ENCODE measurements at places on chromosomes 12 and 14.

DNA sequence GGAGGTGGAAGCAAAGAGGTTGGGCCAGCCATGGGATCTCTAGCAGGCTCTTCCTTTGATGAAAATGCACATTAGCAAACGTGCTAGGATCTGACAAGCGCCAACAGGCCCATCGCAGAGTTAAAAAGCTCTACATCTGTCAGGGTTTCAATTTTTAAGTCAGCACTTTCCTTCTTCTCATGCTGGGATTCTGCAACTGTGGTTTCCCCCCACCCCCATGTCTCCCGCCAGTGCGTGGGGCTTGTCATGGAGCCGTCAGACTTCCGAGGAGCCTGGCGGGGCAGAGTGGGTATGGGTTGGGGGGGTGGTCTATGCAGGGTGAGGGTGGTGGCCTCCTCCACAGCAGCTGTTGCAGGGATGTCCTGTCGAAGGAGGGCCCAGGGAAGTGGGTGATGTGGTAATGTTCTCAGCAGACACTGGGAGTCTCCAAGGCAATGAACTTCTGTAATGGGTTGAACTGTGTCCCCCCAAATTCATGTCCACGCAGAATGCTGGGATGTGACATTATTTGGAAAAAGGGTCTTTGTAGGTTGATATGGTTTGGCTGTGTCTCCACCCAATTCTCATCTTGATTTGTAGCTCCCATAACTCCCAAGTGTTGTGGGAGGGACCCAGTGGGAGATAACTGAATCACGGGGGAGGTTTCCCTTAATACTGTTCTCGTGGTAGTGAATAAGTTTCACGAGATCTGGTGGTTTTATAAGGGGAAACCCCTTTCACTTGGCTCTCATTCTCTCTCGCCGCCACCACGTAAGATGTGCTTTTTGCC lies 115.2 kb upstream of the MAP1LC3B2 start:
- no peak for DNase-seq

GRCh38 chr12:131751335-131751734 lies 40.4 kb downstream of the SFSWAP start:
- DNase-seq = no peak

- no peak for DNase-seq
Observed at GRCh38 chr14:55221186-55221585, 29.8 kb upstream of the DLGAP5 start.

DNA sequence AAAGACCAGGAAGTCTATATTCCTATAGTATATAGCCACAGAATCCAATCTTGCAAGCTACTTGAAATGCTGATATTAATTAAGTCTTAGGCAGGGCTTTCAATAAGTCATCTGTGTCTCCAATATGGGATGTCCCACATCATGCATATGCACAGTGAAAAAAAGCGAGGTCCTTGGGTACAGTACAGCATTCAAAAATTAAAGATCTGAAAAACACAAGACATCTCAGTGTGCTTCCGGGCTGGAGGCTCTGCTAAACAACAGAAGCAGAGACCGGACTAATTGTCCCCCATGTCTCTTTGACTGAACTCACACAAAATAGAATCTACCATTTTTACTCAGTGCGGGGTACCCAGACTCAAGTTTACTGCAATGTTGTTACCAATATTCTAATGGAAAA lies 156.0 kb downstream of the DAD1 start:
- no peak for DNase-seq

GRCh38 chr12:43740511-43741100 lies 18.0 kb downstream of the PUS7L start:
- DNase-seq = no peak

Data from stimulated activated CD4-positive, alpha-beta T cell treated with anti-CD3 and anti-CD28 coated beads, TNF-alpha, amount 100 ng/mL, for 24 hours (primary cell).